ENCODE measurements at places on chromosomes 11 and 22.
A peak's percentile ranks its signal among the peaks of the same experiment; 100 is the strongest.

DNA sequence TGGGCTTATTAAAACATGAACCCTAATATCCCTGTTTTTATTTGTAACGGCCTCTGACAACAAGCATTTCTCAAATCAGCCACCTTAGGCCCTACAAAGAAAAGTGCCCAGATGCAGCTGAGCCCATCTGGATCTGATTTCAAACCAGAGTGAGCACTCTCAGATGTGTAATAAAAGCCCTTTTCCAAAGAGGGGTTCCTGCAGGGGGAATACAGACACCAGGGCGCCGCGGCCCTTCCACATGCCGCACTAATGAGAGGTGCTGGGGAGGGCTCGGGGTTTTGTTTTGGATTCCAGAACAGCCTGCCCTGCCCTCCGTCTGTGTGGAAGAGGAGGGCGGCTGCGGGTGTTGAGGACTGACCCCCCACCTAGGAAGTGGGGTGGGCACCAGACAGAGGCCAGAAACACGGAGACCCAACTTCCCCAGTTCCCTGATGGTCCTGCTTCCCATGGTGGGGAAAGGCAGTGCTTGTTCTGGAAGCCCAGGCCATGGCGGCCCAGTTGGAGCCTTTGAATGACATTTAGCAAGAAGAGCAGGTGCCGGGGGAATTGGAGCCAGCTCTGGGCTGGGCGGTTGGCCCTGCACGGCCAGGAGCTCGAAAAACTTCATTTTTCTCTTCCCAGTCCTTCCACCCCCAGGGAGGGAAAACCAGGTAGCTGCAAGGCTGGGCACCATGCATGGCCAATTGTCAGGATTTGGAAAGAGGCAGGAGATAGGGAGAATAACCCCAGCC, 63.7 kb downstream of the MACROD1 start:
- DNase-seq = no peak

DNA sequence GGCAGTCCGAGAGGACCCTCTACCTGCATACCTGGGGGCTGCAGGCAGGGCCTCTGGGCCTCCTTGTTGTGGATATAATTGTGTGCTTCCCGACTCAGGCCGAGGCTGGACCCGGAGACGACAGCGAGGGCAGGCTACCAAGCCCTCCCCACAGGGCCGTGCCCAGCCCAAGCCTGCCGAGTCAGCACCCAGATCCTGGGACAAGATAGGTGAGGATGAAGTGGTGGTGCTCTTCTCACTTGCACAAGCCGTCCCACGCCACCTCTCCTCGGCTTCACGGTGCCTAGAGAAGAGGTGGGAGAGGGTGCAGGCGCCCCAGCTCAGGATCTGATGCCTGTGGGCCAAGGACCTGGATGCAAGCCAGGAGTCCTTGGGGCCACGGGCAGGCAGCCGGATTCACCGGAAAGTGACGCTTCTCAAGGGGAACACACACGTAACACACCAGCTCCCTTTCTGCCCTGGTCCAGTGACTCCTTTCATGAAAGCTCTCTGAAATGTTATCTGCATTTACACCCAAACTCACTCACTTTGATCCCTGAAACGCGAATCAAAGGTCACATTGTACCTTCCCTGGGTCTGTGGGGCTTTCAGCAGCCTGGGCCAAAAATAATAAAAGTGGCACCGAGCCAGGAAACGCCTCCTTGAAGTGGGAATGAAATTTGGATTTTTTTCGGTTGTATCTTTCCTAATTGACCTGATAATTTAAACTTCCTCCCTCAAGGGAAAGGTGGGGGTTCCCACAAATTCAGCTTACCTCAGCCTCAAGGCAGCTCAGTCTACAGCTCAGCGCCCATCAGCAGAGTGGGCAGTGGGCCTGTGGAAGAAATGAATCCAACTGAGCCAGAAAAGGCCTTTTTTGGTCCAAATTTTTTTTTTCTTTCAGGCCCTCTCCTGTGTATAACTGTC, 1.1 kb upstream of the GNB1L start:
- DNase-seq = no peak

- no peak for DNase-seq
Observed at GRCh38 chr11:38818720-38819119, 2220.7 kb upstream of the RAG2 start.

GRCh38 chr22:31120642-31121041, 2.1 kb upstream of the INPP5J start:
- no peak for DNase-seq

- DNase-seq = no peak
Observed at GRCh38 chr11:565921-566509, 5.2 kb downstream of the RASSF7 start.

DNA sequence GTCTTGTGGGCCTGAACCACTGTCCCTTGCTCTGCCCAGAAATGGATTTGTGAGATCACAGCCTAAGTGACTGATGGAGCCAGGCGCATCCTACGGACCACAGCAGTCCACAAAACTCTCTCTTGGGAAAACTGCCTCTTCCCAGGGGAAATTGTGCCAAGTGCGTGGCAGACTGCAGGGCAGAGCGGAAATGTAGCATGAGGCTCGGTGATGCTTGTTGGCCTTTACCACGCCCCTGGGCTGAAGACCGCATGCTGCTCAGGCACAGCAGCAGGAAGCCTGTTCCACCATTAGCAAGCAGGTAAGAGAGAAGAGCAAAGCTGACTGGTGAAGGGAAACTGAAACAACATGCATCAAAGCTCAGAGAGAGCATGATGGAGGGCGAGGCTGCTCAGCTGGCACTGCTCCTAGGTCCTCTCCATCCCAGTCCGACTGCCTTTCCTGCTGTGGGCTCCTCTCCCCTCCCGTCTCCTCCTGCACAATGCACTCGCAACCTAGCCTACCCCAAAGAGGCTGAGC, 26.5 kb upstream of the SCARF2 start:
- DNase-seq = peak; percentile 44

GRCh38 chr22:36965696-36966095, 52.3 kb downstream of the CSF2RB start:
- DNase-seq = no peak

- no peak for DNase-seq
Observed at GRCh38 chr11:75422248-75423231, 10.5 kb downstream of the KLHL35 start.

DNA sequence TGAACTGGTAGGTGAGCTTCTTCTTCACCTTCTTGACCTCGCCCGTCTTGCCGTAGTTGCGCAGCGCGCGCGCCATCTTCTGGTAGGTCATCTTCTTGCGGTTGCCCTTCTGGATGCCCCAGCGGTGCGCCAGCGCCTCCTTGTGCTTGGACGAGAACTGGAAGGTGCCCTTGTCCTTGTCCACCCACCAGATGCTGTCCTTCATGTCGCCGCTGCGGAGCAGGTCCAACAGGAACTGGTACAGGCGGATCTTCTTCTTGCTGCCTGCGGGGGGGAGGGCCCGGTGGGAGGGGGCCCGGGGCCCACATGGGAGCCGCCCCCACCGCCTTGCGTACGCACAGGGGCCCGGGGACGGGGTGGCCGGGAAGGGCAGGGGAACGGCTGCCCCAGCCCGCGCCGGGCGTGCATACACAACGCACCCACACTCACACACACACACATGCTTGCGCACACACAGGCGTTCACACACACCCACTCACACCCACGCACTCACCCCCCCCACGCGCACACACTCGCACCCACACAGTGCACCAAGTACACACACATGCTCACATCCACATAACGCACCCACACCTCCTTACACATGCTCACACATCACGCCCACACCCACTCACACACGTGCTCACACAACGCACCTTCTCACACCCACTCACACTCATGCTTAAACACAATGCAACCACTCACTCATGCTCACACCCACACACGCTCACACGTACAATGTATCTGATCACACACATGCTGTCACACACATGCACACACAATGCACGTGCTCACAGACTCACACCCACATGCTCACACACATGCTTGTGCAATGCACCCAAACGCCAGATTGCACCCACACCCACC, 3.0 kb upstream of the MYBPC3 start:
- DNase-seq = no peak

DNA sequence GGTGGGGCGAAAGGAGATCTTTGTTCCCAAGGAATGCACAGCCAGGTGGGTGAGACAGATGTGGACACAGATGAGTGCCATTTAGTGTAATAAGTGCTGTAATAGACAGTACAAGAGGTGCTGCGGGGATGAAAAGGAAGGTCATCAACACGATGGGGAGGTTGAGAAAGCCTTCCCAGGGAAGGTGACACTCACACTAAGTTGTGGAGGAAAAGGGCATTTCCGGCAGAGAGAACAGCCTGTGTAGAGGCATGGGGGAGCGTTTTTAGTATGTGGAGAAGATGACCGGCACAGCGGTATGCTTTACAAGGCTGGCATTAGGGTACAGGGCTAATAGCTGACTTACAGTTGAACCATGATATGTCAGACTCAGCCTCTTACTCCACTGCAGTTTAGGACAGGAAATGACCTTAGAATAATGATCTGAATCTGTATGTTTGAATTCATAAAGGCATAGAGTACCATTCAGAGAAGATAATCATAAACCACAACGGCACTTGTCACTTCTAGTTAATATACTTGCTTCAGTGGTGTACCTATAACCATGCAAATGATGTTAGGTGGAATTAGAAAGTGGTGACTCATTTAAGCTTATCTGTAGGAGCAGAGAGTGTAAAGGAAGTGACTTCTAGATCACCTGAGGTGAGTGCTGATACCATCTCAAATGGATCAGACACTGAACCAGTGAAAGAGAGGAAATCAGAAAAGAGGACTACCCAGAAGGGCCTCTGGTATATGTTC, 60.6 kb downstream of the FAM83F start:
- DNase-seq = peak; percentile 39
